T1000 (cell line): ENCODE measurements at places on chromosomes 2 and 18.

DNA sequence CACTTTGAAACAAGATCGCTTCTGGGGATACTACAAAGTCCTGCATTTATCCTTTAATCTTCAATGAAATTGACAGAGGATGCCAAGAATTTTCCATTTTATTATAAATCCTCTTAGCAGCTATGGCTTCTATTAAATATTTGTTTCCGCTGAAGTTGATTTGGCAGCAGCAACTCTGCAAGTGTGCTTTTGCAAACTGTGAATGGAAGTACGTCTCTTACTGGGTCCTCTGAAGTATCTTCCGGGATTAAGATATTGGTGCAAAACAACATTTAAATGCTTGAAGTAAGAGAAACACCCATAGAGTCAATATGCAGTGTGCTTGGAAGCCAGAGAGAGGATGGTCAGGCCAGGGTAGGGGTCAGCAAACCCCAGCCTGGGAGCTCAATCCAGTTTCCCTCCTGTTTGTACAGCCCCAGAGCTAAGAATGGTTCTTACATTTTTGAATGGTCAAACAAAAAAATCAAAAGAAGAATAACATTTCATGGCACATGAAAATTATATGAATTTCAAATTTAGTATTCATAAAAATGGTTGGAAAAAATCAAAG is 13.6 kb downstream of the CCDC68 start:
- no peak for DNase-seq

DNA sequence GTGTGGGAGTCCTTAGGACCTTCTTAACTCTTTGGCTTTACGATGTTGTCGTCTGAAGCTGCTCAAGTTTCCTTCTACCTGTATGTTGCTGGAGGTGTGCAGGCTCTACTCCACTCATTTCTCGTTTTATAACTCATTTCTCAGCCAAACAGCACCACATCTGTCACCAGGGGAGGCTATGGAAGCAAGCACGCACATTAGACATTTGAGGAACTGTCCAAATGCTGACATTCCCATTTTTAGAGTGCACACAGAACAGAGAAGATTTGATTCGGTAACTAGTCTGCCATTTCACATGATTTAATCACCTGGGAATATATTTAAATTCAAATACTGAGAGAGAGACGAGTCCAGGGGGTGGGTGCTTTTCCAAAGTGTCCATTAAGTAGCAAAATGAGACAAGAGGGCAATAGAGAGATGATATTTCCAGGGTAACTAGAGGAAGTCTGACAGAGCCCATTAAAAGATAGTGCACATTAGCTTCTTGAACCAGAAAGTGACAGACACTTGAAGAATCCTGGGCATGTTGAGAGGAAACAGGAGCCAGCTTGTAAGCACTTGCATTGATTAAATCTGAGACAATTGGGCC is 793.3 kb downstream of the TDRD15 start:
- no peak for DNase-seq

DNA sequence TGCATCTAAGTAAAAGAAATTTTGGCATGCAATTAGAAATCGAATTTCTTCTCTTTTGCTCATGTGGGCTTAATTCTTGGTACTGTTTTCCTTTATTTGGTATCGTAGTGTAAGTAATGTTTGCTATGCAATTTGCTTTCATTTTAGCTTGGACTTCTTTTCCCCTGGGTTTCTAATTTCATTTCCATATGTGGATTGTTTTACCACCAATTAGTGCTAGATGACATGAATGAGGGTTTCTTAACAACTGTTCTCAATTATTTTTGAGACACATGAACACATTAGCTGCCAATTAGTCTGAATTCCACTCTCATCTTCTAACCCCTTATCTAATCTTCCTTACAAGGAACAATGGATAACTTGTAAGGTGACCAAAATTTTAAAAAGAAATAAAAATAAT is 1047.2 kb upstream of the PIK3C3 start:
- DNase-seq: no peak

DNA sequence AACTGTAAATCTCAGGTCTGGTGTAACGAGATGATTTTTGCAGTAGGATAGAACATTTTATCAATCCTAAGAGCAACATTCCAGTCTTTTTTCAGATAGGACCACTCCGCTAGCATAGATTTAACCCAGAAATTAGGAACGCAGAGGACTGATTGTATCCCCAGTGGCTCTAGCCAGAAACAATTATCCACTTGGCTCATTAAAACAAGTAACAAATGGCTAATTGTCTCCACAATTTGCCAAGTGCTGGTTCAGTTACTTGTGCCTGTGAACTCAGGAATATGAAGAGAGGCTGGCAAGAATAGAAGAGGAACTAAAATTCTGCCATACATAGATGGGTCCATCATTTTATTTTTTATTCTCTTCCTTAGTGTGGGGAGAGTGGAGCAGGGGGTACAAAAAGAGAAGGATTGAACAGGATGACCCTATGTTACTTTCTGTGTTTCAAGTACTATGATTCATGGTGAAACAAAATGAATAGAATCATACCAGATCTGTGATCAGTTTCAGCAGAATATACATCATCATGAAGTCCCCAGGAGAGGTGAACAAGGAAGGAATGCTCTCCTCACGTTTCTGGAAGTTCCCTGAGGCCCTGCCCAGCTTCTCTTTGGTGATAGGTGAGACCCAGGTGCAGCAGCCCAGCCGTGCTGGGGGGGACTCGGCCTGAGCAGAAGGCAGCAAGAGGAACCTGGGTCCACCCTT is 121.6 kb downstream of the ARL4C start:
- no peak for DNase-seq
